ENCODE measurements at places on chromosomes 1 and 21.

- DNase-seq, result no peak
Measured at GRCh38 chr1:96329121-96329520, 392.5 kb upstream of the PTBP2 start.

- DNase-seq, result no peak
Measured at GRCh38 chr1:201214886-201215285, 24.3 kb downstream of the IGFN1 start.

DNA sequence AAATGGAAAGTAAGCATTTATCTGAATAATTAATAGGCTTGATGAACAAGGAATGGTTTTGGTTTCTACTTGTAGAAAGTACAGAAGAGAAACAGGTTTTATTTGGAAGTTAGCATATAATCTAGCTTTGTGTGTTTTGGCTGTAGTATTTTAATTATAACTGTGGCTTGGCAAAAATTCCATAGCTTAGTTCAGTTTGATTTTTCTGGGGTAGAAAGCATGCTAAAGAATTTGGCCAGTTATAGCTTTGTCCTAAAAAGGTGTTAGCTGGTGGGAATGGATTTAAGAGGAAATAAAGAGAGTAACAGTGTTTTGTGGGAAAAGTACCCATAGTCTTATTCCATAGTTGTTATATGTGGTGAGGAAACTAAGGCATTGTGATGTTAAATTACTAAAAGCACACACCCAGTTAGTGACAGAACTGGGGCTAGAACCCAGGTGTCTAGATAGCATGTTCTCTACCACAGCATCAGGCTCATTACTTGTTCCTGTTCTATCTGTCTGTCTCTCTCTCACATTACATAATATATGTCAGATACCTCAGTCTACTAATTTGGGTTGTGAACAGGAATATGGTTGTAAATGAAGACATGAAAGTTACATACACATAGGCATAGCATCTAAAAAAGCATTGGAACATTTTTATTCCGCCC is 55.0 kb downstream of the MPZL1 start:
- DNase-seq, result no peak

DNA sequence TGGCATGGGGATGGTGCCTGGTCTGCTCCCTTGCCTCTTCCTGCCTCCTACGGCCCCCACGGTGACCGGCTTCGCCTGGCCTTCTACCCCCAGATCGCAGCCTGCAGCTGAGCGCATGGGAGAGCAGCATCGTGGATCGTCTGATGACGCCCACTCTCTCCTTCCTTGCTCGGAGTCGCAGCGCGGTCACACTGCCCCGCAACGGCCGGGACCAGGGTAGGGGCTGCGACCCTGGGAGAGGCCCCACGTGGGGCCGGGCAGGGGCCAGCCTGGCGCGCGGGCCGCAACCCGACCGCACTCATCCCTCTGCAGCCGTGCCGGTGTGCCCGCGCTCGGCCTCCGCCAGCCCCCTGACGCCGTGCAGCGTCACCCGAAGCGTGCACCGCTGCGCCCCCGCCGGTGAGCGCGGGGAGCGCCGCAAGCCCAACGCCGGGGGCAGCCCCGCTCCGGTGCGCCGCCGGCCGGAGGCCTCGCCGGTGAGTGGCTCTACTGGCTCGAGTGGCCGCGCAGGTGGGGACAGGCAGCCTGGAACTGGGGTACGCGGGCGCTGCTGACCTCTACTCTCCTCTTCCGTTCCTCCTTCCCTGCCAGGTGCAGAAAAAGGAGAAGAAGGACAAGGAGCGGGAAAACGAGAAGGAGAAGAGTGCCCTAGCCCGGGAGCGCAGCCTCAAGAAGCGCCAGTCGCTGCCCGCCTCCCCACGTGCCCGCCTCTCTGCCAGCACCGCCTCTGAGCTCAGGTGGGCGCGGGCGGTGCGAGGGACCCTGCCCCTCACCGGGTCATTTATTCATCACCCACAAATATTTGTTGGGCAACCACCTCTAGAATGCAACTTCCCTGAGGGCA is 20.4 kb downstream of the MAP7D1 start:
- no peak for DNase-seq

- no peak for DNase-seq
Measured at GRCh38 chr1:237040823-237041222, 1.2 kb upstream of the RYR2 start.

GRCh38 chr1:187203257-187203656 is 374.5 kb downstream of the PLA2G4A start:
- DNase-seq, result no peak

GRCh38 chr1:66245691-66246090 is 288.3 kb upstream of the SGIP1 start:
- DNase-seq, result no peak

DNA sequence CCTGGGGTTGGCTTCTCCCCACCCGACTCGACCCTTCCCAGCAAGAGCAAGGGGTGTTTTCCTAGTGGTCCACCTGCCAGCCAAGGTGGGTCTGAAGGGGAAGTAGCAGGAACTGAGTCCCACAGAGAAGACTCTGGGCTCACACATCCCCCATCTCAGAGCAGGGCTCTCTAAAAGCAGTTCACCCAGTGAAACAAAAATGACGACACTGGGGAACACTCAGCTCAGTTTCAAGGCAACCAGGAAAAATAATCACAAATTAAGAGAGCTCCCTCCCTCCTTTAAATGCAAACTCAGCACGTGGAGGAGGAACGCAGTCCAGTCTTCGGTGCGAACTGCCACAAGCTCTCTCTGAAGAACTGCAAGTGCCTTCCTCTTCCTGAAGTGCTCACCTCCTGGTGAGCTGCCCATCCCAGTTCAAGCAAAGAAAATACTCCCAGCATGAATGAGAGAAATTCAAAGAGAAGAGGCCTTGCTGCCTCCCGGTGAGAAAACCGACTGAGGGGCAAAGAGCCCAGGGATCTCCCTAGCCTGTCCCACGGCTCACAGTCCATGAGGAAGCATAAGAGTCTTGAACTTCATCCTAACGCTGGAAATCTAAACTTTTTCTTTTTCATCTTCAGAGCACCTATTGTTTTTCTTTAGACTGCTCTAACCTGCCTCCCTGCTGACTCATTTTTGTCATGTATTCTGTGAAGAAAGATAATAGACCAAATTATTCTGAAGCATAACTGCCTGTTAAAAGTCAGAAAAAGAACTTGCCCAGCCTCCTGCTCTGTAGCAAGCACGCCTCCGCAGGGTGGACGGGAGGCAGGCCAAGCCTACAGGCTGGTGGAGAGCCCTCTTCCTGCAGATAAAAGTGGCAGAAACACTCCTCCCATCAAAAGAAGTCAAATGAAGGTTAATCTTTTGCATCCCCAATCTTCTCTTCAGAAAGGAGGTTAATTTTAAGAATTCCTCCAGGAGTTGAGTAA is 281.4 kb downstream of the HHIPL2 start:
- no peak for DNase-seq

DNA sequence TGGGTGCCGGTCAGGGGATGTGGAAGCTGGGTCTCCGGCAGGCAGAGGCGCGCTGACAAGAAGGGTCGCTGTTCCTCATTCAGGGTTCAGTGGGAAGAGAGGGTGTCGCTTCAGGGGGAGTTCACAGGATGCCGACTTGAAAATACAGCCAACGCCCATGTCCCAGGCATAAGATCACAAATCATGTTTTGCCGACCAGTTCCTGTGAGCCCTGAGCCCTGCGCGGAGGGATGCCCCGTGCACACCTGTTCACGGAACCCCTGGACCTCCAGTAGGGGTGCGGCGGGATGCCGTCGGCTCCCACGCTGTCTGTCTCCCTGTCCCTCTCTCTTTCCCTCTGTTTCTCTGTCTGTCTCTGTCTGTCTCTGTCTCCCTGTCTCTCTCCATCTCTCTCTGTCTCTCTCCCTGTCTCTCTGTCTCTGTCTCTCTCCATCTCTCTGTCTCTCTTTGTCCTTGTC is 26.8 kb downstream of the TP73 start:
- no peak for DNase-seq

DNA sequence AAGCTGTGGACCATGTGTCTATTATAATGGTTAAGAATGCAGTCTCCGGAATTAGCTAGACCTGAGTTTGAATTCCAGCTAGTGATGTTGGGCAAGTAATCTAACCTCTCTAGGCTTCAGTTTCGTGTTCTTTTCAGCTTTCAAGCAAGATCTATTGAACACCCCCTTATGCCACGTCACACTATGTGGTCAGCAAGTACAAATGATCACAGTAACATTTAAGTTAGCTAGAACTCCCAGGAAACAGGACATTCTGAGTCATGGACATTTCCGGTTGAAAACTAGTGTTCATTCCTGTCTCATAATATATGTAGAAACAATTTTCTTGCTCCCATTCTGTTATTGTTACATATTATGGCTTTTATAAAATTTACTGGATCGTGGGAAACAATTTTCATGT is 34.0 kb upstream of the NHLH2 start:
- no peak for DNase-seq

- DNase-seq, result no peak
Measured at GRCh38 chr1:56491441-56491840, 87.9 kb downstream of the PLPP3 start.

GRCh38 chr1:194184974-194185373 is 998.6 kb upstream of the B3GALT2 start:
- DNase-seq, result no peak

DNA sequence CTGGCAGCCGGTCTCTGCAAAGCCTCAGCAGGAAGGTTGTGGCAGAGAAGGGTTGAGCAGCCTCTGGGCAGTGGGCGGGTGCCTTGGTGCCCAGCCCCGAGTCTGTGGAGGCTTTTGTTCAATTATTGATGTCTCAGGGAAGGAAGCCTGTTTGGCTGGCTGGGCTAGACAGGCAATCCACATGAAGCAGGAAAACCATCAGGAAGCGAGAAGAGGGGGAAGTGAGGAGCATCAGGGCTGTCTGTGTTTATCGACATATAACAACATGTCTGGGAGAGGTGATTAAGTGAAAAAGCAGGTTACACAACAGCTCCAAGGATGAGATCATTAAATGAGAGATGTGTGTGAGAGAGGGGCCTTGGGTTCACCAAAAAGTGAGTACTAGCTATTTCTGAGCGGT is 105.4 kb downstream of the UBE2U start:
- no peak for DNase-seq

GRCh38 chr1:17409391-17409811 is 30.1 kb downstream of the RCC2 start:
- DNase-seq, result no peak

DNA sequence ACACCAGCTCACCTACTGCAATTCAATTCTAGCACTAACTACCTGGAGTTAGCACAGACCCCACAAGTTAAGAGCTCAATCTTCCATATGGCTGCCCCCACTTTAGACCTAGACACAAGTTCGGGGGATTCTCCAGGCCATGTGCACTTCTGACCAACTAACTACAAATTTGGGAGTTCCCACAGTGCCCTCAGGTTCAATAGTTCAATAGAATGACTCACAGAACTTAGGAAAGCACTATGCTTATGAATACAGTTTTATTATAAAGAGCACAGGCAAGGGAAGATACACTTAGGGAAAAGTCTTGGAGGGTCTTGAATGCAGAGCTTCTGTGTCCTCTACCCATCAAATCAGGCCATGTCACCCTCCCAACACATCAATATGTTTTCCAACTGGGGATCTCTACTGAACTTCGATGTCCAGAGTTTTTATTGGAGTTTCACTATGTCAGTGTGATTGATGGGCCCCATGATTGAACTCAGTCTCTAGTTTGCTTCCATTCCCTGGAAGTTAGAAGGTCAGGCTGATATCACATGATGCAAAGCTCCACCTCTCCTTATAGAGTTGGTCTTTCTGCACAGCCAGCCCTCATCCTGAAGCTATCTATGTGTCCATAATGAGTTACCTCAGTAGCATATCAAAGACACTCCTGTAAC is 46.1 kb downstream of the RAVER2 start:
- DNase-seq, result no peak

GRCh38 chr1:206628916-206629315 is 6.4 kb upstream of the DYRK3 start:
- no peak for DNase-seq

DNA sequence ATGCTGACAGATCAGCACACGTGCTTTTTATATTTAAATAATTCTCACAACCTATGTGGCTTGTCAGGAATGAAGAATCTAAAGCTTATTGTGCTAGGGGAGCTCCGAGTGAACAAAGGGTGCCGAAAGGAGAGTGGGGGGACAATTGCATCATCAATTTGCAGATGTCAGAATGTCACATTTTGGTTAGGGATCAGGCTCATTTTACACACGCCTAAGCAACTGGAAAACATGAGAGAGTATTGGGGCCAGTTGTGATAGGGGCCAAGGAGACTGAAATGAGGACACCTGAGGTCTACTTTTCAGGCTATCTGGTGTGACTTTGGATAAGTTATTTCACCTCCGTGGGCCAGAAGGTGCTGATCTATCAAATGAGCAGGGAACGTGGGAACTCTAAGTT is 31.8 kb downstream of the RUNX1 start:
- no peak for DNase-seq

DNA sequence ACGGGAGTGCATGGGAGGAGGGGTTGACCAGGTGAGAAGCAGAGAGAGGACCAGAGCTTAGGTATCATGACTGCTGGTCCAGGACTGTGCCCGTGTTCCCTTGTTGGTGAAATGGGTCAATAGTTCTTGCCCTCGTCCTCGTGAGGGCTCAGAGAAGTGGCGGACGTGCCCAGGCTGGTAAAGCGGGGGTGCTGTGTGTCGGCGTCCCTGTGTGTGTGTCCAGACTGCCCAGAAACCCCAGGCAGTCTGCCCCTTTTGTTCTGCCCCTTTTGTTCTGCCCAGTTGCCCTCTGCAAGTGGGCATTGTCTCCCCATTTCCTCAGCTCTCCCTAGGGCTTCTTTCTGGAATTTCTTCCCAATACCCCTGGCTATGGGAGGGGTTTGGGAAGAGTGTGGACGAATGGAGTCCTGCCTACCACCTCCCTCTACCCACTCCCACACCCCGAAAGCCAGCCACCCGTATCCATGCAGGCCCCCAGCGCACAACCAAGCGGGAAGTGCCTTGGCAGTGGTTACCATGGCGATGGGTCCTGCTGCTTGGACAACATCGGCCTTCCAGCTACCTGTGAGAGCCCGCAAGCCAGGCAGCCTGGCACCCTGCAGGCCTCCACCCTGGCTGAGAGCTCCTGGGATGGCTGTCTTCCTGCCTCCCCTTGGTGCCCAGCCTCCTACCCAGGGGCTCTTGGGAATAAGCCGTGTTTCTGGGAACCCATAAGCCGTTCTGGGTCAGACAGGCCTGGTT is 34.7 kb downstream of the ACOT11 start:
- DNase-seq, result no peak

GRCh38 chr21:44897326-44898010 is 23.2 kb downstream of the ITGB2 start:
- no peak for DNase-seq

GRCh38 chr1:226763905-226764264 is 24.8 kb upstream of the ITPKB start:
- DNase-seq, result no peak

DNA sequence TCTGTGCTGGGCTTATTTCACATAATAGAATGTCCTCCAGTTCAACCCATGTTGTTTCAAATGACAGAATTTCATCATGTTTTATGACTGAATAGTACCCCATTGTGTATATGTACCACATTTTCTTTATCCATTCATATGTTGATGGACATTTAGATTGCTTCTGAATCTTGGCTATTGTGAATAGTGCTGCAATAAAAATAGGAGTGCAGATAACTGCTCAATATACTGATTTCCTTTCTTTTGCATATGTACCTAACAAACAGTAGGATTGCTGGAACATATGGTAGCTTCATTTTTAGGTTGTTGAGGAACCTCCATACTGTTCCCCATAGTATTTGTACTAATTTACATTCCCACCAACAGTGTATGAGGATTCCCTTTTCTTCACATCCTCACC is 491.1 kb downstream of the BRINP3 start:
- DNase-seq, result no peak

All from GM12892 (cell line).